ENCODE measurements at places on chromosomes 7 and 10.

- no peak for DNase-seq
Measured at GRCh38 chr7:30446266-30446665, 32.3 kb downstream of the NOD1 start.

DNA sequence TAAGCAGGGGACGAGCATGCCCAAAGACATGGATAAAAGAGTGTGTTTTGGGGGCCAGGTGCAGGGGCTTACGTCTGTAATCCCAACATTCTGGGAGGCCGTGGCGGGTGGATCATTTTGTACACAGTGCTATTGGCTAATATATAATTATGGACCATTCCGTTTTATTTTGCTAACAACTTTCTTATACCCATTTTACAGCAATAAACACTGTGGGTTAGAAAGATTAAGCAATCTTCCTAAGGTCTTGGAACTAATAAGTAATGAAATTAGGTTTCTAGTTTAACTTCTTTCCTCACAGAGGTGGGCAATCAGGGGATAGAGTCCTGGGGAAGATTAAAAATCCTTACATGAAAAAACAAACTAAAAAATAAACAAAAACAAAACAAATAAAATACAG lies 3.4 kb downstream of the GGCT start:
- DNase-seq, result no peak

GRCh38 chr7:14773729-14774271 lies 128.8 kb downstream of the DGKB start:
- no peak for DNase-seq

DNA sequence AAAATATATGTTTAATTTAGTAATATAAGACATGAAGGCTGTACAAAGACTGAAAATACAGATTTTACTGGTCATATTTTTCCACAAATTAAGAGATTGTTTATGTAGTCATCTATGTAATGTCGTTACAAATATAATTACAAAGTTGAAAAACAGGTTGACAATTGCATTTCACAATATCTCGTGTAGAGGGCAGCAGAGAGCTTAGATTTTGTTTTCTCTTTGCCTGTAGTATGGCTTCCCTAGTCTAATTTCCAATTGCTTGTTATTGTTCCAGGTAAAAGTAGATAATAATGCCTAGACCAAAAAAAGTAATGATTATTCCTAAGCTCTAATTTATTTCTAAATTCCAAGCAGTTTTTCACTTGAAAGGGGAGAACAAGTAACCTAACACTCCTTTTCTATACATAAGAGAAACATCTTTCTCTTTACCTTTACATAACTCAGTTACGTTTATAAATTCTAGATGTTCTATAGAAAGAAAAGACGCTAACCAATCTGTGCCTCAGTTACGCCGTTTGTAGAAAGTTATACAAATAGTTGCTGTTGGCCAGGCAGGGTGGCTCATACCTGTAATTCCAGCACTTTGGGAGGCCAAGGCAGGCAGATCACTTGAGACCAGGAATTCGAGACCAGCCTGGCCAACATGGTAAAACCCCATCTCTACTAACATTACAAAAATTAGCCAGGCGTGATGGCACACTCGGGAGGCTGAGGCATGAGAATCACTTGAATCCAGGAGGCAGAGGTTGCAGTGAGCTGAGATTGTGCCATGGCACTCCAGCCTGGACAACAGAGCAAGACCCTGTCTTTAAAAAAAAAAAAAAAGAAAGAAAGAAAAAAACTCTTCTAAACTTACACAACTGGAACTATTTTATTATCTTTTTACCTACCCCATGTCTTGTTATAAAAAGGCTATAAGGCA lies 30.0 kb downstream of the NET1 start:
- no peak for DNase-seq

- DNase-seq, result no peak
Measured at GRCh38 chr7:33727315-33727714, 178.0 kb upstream of the BMPER start.

- DNase-seq, result no peak
Measured at GRCh38 chr10:101397140-101397539, 43.2 kb downstream of the BTRC start.

DNA sequence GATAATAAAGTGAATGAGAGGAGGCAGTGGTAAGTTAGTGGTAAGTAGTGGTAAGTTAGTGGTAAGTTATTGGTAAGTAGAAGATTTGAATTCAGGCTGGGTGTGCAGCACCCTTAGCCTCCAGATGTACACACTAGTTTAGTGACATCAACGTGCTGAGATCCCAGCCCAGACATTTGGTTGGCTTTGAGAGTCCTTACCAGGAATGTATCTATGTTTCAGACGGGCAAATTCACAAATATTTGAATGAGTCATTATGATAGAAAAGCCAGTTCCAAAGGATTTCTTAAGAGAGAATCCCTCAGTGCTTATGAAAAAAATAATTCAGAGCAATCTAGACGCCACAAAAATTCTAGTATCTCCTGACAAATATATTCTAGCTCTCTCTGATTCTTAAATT lies 70.0 kb downstream of the ARL4A start:
- DNase-seq, result no peak

GRCh38 chr10:79272353-79272752 lies 74.9 kb upstream of the PPIF start:
- no peak for DNase-seq

DNA sequence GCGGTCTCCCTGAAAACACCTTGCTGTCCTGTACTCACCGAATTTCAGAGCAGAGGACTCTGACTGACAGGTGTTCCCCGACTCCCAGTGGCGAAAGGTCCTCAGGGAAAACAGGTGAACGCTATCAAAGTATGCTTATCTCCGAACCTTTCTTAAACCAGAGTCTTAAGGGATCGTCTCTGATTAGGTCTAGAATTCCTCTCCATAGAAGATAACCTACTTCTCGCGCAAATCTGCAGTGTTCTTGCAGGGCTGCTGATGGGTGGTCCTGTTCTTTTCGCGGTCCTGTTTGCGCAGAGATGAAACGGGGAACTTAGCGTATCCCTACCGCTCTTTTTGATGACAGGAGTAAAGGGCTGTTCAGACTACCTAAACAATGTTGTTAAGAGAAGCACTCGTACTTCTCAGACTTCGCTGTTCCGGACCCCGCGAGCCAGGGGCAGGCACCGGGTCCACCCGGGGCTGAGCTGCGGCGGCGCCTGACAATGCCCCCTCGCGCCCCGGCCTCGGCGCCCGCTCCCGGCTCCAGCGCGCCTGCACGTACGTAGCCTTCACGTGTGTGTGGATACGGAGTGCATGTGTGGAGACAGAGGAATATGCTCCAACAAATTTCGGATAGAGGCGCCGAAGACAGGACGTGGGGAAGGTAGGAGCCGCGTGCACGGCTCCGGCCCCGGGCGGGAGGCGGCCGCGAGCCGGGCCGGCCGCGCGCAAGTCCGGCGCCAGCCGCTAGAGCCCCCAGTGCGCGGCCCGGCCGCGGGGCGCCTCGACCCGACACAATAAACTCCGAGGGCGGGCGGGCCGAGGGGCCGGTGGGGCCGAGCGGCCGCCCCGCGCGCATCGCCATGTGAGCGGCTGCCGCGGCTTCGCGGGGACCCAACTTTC lies 766 bp upstream of the ZMYND11 start:
- DNase-seq, result no peak

GRCh38 chr10:127470911-127471310 lies 78.2 kb upstream of the NPS start:
- DNase-seq, result no peak

DNA sequence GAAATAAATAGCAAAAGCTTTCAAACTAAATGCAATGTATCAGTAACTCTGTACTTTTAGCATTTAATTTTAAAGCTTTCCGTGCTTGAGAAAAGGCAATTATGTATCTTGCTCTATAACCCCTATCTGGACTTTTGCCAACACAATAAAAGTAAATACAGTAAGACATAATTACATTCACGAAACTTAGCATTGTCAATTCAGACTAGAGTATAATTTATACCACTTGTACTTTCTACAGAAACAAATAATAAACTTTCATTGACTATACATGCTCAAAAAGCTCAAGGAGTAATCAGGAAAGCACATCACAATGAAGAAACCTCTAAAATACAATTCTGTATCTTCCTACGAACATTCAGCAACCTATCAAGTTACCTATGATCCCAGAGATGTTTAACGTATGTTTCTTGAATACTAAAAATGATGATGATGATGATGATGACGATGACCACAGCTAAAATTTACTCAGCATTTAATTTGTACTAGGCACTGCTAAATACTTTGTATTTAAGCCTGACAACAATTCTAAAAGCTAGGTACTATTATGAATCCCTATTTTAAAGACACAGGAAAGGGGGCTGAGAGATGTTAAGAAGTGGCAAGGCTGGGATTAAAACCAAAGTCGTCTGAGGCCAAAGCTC lies 44.9 kb downstream of the MINDY3 start:
- DNase-seq, result no peak

DNA sequence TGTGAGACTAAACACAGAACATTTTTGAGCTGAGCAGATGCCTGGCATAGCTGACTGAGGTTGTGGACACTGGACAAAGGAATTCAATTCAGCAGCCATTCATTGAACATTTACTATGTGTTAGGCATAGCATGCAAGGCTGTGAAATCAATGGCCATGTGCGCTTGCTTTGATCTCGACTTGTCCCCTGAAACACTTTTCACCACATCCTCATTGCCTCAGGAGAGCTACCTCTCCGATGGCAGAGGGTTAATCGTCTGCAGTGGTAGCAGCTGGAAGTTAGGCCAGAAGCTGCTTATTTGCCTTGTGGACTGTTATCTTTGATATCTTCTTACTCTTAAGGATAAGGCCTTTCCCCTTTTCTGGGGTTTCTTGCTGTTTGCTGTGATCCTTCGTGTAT lies 297.8 kb downstream of the AUTS2 start:
- no peak for DNase-seq

GRCh38 chr7:41203542-41203941 lies 499.3 kb downstream of the INHBA start:
- DNase-seq, result no peak

- no peak for DNase-seq
Measured at GRCh38 chr10:12780634-12781601, 220.6 kb downstream of the CCDC3 start.

DNA sequence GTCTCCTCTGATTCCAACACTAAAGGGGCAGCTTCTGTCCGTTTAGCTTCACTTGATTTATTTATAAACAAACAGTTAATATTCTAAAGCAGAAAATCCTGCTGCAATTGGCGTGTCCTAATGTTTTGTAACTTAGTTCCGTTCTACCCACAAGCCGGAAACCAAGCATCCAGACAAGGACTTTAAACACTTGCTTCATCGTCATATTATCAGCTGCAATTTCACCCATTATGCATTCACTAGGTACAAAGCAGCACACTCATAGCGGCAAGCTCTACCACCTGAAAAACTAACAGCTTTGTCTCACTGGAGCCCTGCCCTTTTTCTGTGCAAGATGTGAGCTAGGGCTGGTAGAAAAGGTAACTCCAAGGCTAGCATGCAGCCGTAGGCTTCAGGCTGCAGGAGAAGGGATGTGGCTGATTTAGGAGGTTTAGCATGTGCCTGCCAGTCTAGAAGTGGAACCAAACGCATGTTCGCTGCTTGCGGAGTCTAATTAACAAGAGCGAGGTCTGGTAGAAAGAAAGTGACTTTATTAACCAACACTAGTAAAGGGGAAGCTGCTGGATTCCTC lies 43.7 kb upstream of the BPGM start:
- DNase-seq, result no peak

DNA sequence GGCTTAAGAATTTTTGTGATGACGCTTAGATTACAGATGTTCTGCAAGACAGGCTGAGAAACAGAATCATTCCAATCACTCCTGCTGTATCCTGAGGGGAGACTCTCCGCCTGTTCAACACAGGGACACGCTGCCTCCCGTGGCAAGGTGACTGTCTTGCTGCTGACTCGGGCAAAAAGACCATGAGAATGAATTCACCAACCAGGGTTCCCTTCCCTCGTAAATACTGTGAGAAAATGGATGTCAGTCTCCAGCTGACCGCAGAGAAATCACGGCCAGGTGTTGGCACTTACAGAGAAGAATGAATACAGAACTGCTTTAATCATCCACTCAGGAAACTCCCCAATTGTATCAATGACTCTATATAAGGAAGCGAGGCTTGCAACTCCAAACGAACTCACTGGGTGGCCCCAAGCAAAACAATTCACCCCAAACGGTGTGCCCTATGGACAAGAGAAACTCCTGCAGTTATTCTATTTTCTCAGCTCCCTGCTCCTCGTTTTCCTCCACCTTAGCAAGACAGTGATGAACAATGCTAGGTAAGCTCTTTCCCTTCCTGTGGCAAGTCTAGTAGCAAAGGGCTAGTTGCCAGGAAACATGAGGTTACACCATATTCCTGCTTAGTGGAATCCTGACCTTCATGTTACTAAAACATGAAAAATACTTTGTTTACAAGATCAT lies 22.8 kb downstream of the GNA12 start:
- DNase-seq, result no peak

DNA sequence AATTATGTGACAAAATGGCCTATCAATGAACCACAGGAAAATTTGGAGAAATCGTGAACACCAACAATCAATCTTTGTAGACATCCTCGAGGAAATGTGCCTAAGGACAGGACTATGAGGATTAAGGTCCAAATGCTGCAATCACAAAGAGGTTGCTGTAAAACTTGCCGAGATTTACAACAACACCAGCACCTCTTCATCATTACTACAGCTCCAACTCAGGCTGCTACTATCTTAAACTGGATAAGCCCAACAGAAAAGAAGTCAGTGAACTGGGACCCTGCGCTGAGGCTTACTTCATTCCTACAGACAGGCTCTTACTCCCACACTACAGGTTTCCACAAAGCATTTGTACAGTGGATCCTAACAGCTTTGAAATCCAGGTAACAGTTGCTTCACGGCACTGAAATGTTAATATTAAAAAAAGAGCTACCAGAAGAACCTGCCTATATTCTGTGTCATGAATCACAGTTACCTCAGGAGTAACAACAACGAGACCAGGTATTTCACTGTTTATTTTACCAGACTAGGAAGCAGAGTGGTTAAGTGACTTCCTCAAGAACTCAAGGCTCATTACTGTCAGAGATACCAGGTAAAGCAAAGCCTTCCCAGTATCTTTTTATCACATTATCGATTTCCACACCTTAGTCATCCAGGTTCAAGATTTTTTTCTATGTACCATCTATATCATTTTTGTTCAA lies 23.9 kb downstream of the CACUL1 start:
- DNase-seq, result no peak

GRCh38 chr10:70502406-70502805 lies 23.8 kb downstream of the PALD1 start:
- no peak for DNase-seq

- DNase-seq, result no peak
Measured at GRCh38 chr10:1600861-1601260, 136.5 kb downstream of the ADARB2 start.

DNA sequence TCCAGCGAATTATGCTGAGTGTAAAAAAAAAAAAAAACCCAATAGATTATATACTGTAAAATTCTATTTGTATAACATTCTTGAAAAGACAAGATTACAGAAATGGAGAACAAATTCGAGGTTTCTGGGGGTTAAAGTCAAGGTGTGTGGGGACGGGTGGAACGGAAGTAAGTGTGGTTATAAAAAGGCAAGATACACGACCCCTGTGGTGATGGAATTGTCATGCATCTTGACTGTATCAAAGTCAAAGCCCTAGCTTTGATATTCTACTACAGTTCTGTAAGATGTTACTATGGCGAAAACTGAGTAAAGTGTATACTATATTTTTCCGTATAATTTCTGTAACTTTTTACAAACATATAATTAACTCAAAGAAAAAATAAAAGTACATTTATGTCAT lies 718.2 kb upstream of the PCDH15 start:
- DNase-seq, result no peak

Data from stimulated activated CD4-positive, alpha-beta T cell treated with anti-CD3 and anti-CD28 coated beads, Interleukin-15, amount 100 ng/mL, for 1 hour (primary cell).